ENCODE measurements at places on chromosomes 5 and 9.

DNA sequence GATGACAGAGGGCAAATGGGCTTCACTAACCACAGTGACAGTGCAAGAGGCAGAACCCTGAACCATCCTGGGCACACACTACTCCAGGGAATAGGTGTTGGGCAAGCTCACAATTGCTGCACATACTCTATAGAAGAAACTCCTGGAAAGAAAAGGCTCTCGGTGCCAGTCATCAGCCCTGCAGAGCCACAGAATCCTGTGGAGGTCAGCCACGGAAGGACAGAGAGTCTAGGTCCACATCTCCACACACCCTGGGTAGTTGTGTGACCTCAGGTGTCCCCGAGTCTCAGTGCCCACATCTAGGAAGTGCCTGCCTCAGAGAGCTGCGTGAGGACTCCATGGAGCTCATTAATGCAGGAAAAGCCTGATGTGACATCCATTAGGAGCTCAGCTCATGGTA, 16.0 kb upstream of the ANGPTL2 start:
- no peak for DNase-seq

DNA sequence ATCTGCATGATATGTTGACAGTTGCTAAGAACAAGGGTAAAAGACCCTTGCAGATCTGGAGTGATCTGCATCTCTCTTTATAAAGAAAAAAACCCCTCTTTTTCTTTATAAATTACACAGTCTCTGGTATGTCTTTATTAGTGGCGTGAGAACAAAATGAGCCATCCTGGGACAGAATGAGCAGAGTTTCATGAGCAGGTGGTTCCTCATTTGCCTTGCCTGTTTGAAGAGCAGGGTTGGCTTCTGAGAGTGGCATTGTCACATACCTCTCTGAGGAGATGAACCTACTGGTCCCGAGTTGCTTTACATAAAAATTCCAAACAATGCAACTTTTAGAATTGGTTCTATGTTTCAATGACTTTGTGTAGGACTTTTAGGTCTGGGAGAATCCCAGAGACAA, 94.3 kb downstream of the INSYN2B start:
- no peak for DNase-seq

DNA sequence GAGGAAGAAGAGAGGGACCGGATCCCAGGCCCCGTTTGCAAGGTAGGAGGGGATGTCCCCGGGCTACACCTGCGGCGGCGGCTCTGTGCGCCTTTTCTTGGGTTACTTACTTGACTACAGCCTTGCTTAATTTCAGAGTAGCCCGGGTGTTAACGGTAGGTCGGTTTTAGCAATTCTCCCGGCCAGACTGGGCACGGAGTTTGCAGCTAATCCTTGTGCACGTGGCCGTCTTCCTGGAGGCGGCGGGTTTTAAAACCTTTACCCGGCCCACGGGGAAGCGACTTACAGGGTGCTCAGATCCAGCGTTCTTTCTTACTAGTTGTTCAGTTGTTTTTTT, 313 bp downstream of the BRIX1 start:
- DNase-seq, result no peak

DNA sequence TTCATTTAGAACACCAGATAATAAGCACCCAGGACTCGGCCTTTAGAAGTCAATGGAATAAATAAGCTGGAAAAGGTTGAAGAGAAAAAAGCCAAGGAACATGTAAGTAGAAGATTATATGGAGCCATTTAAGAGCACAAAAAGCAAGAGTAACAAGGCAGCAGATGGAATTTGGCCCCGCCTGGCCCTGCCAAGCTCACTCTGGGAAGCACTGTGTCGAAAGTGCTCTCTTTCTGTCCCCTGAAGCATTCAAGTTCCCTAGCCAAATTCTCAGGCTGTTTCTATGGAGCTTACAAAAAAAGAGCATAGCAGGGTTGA, 73.0 kb upstream of the GPR151 start:
- no peak for DNase-seq

GRCh38 chr9:11039006-11039405, 426.2 kb upstream of the PTPRD start:
- DNase-seq, result no peak

GRCh38 chr5:106522296-106522695, 1148.4 kb downstream of the EFNA5 start:
- DNase-seq, result no peak

DNA sequence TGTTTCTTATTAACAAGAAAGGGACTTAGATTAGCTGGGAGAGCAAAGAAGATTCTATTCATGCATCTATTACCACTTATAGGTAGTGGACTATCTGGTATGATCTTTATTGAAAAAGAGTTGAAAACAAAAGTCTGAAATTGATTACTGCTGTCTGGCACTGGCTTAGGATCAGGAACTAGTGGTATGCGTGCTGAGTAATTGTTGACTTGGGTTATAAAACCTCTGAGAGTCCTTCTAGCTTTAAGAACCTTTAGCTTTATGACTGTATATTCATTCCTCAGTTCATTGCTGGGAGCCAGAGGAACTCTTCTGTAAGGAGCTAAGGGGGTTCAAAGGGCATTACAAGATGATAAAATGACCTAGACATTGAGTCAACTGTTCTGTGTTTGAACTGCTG, 7.6 kb downstream of the SLC1A1 start:
- DNase-seq, result no peak

DNA sequence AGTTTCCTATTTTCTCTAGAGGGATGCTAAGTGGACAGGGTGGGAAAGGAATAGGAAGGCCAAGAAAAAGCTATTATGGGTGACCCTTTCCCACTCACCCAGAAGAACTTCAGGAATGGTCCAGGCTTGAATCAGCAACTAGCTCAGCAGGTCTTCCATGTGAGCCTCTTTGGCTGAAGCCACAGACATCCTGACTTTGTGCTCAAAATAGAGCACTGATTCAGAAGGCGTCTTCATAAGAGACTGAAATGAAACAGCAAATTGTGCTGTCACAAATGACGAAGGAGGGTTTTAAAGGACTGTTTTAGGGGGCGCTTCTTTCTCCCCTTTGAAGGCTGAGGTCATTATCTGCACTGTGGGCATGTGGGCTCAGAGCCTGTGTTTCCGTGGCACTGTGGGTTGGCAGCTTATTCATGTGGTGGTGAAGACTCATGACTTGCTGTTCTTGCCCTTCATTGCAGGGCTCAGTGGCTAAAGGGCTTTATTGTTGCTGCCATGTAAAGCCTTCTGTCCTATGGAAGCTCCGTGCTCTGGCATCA, 65.8 kb upstream of the NFIL3 start:
- DNase-seq, result no peak

DNA sequence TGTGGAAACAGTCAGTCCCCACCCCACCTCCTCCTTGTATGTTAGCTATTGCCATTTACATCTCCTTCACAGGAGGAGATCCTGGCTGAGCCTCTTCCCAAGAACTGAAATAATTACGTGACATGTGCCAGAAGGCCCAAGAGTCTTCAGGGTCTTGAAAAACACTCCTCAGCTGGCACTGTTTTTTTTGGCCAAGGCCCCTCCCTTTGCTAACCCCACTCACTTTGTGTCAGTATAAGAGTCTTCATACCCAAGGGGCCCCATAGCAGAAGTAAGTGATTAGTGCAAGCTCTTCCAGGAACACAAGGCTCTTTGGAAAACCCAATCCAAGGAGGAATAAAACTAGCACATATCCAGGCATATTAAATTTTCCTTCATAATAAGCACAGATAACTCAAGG, 5.7 kb upstream of the LARP1 start:
- DNase-seq, result no peak

- DNase-seq, result no peak
Measured at GRCh38 chr5:150278046-150278730, 11.4 kb downstream of the CAMK2A start.

DNA sequence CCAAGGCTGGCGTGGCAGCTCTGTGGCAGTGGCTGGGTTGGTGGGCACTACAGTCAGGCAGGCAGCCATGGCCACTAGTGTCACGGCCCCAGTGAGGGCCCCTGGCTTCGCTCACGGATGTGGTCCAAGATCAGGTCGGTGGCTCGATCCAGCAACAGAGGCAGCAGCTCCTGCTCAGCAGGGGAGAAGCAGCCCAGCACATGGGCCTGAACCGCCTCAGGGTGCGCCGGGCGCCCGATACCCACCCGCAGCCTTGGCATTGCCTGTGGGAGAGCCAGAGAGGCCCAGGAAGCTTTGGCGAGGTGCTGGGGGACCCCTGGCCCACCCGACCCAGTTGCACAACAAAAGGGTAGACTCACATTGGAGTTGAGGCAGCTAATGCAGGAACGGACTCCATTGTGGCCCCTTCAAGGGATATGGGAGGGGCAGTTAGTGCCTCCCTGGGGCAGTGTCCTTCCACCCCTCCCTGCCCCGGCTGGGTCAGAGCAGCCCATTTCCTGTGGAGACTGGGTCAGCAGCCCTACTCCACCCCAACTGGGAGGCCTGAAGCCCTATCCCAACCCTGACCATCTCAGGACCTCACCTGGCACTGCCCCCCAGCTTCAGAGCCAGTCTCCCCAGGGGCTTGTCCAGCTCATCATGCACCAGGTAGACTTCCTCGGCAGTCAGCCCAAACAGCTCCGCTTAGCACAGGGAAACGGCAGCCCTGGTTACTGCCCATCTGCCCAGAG, 1.3 kb downstream of the PTRH1 start:
- DNase-seq, result no peak

GRCh38 chr5:149939546-149939945, 5.0 kb downstream of the PDE6A start:
- DNase-seq, result no peak

GRCh38 chr5:148792744-148793143, 33.7 kb upstream of the ADRB2 start:
- no peak for DNase-seq

DNA sequence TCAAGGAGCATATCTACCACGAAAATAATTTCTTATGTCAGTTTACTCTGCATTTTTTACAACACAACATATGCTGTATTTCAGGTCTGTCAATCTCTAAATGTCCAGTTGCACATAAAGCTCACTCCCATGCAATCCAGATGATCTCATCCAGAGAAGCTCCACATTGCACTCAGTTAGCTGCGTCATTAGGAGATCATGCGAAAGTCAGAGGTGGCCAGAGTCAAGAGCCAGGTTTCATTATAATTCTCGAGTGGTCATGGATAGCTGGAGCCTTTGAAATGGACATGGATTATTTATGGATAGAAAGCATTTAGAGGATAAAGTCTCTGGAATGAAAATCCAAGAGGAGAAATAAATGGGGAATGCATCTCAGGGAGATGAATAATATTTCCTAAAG, 232.3 kb downstream of the GAS1 start:
- DNase-seq, result no peak

DNA sequence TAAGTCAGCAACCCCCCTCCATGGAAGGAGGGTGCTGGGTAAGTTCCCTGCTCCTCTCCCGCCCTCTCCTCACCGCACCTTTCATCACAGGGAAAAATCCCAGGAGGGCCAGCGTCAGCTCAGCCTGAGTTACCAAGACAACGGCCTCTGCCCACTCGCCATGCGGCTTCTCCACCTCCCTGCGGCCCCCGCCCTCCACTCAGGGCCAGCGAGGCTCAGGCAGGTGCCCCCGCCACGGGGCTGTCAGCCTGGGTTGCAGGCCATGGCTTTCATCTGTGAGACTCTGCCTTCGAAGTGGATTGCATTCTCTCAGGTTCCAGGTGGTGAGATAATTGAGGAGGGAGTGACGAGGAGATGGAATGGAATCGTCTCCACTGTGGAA, 27.2 kb upstream of the LAMC3 start:
- DNase-seq, result no peak

- peak; percentile 98 for DNase-seq
Measured at GRCh38 chr9:128881884-128882676, at the start of the genes KYAT1 and LRRC8A. TSS of gene KYAT1 (minus strand) at chr9:128881950. CDS start at chr9:128845405, 36,545 bp downstream. TSS of gene LRRC8A (plus strand) at chr9:128882133. CDS start at chr9:128907165, 25,032 bp downstream.

GRCh38 chr9:132982458-132982857, 4.0 kb downstream of the GFI1B start:
- DNase-seq, result no peak

- no peak for DNase-seq
Measured at GRCh38 chr9:96751815-96752214, 26.1 kb downstream of the ZNF510 start.

- DNase-seq, result no peak
Measured at GRCh38 chr5:179833056-179833708, 12.5 kb downstream of the SQSTM1 start.

GRCh38 chr9:71202931-71203330, 81.5 kb upstream of the TRPM3 start:
- DNase-seq, result no peak

DNA sequence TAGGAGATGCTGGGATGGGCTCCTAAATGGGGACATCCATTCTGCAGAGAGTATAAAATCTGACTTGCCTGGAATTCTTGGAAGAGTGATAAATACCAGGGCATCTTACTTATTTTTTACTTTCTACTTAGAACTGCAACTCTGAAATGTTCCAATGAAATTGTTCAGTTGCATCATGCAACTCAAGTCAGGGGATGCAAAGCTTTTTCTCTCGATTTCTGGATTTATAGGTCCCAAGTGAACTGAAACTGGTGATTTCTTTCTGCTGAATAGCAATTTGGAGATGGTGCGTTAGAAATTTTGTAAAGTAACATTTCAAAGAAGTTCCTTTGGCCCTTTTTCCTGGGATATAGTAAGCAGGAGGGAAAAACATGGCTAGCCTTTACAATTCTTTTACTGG, 238.4 kb upstream of the CD180 start:
- DNase-seq, result no peak

DNA sequence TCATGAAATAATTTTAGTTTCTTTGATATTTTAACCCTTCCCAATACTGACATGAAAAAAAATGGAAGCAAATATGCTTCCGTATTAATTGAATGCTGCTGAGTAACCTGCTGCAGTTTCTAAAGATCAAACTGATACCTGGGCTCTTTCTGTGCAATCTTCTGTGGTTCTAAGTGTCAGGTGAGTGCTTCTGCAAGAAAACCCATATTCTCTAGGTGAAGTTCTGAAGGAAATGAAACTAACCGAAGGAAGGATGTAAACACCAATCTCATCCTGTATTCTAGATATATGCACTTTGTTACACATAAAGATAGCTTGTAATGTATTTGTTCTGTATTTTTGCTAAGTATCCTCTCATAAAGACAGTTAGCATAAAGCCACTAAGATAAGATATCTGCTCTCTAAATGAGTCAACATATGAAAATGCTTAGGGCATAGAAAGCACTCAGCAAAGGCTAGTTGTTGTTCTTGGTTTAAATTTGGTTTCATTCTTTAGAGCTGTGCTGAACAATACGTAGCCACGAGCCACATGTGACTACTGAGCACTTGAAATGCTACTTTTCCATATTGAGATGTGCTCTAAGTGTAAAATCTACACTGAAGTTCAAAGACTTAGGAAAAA, 52.0 kb downstream of the ITGA2 start:
- no peak for DNase-seq

DNA sequence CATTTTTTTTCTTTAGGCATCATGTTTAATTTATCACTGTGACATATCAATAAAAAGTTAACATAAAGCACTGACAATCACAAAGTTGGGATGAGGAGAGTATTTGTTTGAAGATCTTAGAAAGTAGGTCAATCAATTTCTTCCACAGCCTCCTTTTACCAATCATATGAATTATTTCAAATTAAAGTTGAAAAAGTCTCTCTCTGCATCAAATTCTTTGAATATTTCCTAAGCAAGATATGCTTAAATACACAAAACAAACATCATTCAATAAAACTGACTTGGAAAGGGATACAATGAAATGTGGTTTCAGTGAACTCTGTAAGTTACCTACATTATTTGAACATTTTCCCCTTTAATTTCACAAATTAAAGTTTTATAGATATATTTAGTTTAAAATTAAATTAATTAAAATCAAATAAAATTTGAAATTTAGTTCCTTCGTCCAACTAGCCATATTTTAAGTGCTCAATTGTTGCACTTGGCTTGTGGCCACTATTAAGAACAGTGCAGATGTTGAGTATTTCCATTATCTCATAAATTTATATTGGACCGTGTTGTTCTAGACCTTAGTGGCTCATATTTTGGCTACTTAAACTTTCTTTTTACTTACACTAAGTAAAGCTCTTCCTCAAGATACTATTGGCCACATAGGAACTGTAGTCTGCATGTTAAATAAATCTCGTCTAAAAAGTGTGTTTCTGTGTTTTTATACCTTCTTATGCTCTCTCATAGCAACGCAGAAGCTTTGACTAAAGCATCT, 949.7 kb upstream of the NUDT12 start:
- no peak for DNase-seq

Measured in stimulated activated CD4-positive, alpha-beta T cell treated with anti-CD3 and anti-CD28 coated beads, Interleukin-12 subunit alpha, Interleukin-12 subunit beta, amount 100 ng/mL, for 48 hours (primary cell).